ENCODE measurements at places on chromosomes 7 and 10.

- no peak for DNase-seq
These were observed 175.3 kb downstream of the JAZF1 start for GRCh38 chr7:28005075-28005846.

DNA sequence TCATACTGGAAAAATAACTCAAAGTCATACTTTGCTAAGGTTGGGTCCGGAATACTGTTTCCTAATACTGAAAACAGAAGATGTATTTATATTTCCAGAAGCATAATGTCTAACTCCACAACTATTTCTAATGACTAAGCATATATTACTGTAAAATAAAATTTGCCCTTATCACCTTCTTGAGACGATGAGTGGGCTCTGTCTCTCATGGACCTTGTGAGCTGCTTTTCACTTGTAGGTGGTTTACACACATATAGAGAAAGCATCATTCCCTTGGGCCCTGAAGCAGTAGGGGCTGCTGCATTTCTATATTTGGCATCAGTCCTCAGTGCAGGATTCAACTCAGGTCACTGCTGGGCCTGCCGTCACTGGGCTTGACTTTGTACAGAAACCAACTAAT is 10.7 kb upstream of the FAM13C start:
- no peak for DNase-seq

- no peak for DNase-seq
These were observed 267.8 kb downstream of the PARD3 start for GRCh38 chr10:34547291-34547690.

DNA sequence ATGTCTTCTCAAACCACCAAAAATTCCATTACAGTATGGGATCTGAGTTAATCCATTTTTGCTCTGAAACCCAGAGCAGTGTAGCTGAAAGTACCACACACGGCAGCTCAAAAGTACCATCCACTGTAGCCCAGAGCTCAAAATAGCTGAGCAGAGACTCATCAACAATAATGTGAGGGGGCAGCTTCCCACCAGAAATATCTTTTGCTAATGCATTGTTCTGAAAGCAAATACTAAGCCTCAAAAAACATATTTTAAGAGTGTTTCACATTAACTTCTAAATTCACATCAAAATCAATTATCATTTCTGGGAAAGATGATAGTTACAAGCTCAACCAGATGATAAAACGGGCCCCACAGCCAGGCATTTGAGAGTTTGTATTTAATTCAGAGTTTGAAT is 73.7 kb downstream of the ABLIM1 start:
- no peak for DNase-seq

- no peak for DNase-seq
These were observed 33.0 kb upstream of the UNC5B start for GRCh38 chr10:71179382-71179781.

- no peak for DNase-seq
These were observed 242.8 kb downstream of the PTPRN2 start for GRCh38 chr7:158344706-158345300.

DNA sequence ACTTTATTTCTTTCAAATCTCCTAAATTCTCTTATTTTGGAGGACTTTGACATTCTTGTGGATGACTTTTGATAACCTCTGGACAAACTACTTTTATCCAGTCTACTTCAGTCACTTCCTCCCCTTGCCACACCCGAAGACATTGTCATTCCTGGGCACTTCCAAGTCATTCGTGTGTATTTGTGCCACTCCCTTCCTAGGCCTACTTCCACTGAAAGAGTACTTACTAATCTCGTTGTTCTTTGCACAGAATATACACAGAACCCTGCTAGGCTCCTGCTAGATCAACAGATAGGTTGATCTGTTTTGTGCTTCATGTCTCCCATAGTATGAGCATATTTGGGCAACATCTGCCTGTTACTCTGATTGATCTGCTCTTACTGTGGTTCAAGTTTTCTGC is 355.4 kb downstream of the HGF start:
- no peak for DNase-seq

DNA sequence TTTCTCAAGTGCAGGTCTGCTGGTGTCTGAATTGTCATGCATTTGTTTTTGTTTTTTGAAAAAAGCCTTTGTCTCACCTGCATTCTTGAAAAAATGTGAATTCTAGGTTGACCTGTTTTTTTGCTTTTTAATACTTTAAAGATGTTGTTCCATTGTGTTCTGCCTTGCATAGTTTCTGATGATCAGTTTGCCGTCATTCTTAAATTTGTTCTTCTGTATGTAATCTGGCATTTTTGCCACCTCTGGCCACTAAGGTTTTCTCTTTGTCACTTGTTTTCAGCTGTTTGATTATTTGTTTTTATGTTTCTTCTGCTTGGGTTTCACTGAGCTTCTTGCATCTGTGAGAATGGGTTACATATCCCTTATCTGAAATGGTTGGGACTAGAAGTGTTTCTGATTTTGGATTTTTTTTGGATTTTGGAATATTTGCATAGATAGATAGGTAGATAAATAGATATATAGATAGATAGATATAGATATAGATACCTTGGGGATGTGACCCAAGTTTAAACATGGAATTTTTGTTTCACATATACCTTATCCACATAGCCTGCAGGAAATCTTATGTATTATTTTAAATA is 16.5 kb downstream of the MGMT start:
- no peak for DNase-seq

DNA sequence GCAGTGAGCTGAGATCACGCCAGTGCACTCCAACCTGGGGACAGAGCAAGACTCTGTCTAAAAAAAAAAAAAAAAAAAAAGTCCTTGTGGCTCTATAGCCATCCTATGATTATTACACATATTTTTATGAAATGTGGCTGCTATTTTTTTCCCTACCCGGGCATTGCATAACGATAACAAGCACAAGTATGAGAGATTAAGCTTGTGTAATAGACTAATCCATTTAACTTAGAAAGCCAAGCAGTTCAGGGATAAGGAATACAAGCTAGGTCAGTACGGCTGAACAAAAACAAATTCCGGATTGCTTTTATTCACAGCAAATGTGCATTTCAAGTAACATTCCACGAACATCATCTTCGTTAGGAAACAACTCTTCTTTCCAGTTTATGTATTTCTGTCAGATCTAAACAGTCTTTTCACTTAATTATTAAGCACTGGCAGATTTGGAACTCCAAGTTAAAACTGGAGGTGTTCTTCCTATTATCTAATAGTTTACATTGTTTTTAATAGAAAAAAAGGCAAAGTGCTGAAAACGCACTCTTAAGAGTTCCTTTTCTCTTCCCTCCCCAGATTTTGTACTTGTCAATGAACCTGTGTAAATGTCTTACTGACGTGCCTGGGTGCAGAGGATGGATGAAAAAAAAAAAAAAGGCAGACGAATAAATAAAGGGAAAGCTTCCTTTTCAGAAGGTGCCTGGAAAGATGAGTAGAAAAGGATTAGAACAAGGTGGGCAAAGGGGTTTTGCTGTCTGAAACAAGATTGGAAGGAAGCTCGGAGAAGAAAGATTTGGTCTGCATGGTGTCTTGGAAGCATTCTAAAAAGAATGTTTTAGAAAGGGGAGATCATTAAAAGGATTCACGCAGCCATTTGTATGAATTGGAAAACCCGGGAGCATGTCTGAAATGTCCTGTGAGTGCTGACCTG is 81.1 kb downstream of the PRTFDC1 start:
- no peak for DNase-seq

DNA sequence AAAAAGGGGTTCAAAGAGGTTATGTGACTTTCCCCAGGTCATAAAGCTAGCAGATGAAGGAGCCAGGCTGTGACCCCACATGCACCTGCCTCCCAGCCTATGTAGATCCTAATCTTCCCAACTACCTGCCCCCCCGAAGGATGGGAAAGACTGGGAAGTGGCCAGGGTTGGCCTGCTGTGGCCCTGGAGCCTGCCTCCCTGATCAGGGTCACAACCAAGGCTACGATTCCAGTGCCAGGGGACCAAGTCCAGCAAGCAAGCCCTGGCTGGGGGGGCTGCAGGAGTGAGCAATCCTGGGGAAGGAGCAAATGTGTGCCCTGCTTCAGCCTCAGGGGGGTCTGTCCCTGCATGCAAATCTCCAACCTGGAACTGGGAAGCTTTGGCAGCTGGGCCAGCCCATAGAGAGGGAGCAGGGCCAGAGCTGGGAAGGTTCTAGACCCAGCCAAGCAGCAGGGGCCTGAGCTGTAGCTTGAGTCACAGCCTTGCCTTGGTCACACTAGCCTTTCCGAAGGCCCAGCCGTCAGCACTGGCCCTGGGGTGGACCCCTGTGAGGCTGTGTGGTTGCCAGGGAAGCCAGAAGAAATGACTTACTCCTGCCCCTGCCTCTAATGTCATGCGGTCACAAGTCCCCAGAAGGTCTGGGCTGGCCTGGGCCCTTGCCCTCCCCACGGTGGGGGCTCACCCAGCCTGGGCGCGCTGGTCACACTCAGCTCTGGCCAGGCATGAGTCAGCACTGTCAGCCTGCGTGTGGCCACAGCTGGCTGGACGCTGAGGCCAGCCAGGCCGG is 96.4 kb upstream of the ZMIZ1 start:
- no peak for DNase-seq

DNA sequence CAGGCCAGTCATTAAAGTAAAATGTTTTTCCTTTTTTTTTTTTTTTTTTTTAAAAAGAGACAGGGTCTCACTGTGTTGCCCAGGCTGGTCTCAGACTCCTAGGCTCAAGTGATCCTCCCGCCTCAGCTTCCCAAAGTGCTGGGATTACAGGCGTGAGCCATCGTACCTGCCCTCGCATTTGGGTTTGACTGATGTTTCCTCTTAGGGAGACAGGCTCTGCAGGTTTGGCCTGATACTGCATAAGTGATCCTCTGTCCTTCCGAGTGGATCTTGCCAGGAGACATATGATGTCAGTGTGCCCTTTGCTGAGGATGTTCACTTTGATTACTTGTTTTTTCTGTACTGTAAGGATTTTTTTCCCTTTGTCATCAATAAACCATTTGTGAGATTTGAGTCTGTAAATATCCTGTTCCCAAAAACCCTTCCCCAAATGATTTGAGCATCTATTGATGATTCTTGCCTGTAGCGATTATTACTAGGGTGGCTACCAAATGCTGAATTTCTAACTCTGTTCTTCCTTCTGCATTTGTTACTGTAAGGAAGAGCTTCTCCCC is 19.7 kb downstream of the LIMK1 start:
- no peak for DNase-seq

GRCh38 chr10:53325066-53325465 is 552.5 kb upstream of the MBL2 start:
- DNase-seq = no peak

DNA sequence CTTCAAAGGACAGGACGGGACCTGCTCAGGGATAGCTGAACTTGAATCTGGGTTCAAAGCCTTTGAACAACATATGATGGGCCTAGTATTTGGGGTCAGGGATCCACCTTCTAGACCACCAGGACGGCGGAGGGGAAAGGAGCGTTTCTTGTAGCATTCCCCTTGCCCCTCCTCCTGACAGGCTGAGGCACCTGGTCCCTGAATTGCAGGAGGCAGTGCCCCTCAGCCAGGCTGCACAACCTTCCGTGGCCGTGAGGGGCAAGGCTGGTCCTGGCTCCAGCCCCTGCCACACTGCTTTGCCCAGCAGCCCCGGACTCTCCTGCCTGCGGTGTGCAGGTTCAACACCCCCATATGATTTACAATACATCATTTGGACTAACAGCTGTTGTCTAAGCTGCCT is 58.1 kb downstream of the INSIG1 start:
- DNase-seq = no peak

DNA sequence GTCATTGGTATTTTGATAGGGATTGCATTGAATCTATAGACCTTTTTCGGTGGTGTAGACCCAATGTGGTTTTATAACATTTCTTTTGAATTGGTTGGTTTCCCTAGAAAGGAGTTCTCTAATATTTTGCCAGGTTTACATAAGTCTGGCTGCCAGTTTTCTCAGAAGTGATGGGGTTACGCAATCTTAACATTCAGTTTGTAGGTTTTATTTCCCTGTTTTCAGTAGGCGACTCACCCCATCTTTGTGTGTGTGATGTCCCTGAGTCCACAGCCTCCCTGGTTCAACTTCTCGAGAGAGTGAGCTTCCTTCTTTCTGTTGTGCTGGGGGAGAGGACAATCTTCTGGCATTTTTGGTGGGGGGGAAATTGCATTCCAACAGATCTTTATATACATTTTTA is 9.6 kb upstream of the KIF5B start:
- DNase-seq = no peak

DNA sequence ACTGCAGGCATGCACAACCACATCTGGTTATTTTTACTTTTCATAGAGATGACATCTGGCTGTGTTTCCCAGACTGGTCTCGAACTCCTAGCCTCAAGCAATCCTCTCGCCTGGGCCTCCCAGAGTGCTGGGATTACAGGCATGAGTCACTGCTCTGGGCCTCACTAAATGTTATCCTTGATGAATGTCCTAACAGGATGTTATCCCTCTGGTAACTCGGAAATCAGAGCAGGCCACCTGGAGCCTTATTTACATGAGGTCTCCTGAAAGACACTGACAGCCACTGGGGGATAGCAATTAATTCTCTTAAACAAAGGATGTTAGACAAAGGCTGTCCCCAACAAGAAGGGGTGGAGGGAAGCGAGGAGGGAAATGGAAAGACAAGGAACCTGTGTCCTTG is 4.5 kb upstream of the ZNF438 start:
- no peak for DNase-seq

DNA sequence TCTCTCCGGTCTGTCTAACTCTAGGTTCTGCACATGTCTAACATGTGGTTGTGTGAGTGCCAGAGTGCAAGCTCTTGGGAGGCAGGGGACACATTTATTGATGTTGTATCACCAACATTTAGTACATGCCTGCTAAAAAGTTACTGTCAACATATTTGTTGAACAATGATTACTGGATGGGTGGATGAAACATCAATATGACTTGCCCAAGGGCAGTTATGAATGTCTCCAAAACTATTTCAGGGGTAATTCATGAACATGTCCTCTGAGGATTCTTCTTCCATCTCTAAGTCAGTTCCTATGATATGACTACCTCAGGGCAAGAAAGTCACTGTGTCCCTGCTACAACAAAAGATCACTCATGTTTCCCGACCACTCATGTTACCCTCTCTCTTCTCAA is 91.3 kb upstream of the STEAP1B start:
- DNase-seq = no peak

DNA sequence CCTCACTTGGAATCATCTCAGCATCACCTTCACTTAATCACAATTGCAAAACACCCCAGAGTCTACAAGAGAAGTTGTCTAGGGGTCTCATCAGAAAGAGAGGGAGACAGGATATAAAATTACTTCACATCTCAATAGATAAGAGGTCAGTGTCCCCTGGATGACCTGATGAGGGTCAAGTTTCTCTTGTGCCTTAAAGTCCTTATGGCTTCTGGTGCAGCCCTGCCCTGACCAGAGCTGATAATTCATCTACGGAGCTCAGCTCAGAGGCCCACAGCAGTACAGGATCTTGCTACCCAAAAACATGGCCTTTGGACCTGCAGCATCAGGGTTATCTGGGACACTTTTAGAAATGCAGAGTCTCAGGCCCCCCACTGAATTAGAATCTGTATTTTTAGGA is 111.1 kb upstream of the GLI3 start:
- DNase-seq = no peak

GRCh38 chr7:126606331-126606730 is 646.4 kb downstream of the GRM8 start:
- no peak for DNase-seq

- no peak for DNase-seq
These were observed 3.1 kb upstream of the PKD1L1 start for GRCh38 chr7:47951374-47951773.
